ENCODE measurements at places on chromosomes 11 and 22.

GRCh38 chr11:57306940-57307565 is 17.7 kb downstream of the TNKS1BP1 start:
- DNase-seq, result no peak

- peak; percentile 42 for DNase-seq
Measured at GRCh38 chr11:7514099-7514591, 346 bp downstream of the PPFIBP2 start.

DNA sequence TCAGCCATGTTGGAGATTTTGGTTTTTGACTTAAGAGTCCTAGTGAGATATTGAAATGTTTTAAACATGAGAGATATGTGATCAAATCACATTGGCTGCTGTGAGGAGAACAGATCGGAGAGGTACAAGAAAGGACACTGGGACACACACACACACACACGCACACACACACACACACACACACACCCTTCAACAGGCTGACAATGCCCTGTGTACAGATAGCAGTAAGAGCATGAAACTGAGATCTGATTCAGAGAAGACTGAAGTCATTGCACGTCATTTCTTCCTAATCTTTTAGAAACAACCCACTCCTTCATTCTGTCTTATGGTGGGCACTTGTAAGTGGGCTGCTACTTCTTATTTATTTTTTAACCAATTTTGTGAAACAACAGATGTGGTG is 200.5 kb upstream of the E2F8 start:
- DNase-seq, result no peak

DNA sequence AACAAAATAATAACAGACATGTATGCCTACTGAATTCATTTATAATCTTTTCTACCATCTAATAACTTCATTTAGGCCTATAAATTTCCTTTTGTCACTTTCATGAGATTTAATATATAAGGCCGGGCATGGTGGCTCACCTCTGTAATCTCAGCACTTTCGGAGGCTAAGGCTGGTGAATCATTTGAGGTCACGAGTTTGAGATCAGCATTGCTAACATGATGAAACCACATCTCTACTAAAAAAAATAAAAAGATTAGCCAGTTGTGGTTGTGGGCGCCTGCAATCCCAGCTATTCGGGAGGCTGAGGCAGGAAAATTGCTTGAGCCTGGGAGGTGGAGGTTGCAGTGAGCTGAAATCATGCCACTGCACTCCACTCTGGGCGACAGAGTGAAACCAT is 14.2 kb upstream of the NTM start:
- DNase-seq, result no peak

GRCh38 chr11:128214263-128214662 is 373.1 kb downstream of the ETS1 start:
- DNase-seq, result no peak

GRCh38 chr11:10382518-10382917 is 72.5 kb upstream of the AMPD3 start:
- peak; percentile 20 for DNase-seq

DNA sequence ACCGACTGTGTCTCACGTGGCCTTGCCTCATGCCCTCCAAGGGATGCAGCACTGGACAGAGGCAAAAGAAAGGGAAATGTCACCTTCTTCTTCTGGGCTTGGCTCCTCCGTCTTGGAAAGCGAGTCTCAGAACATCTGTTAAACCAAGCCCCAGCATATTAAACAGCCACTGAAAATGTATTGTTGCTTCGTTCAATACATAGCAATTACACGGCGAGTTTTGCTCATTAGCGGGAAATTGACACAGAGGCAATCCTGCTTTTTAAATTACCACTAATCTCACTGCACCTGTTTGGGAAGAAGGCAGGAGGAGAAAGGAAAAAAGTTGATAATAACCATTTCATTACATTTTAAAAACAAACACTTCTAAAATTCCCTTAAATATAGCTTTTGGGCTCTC is 72.1 kb downstream of the SEZ6L start:
- no peak for DNase-seq

GRCh38 chr11:83836883-83837654 is 550.9 kb upstream of the CCDC90B start:
- peak; percentile 76 for DNase-seq

DNA sequence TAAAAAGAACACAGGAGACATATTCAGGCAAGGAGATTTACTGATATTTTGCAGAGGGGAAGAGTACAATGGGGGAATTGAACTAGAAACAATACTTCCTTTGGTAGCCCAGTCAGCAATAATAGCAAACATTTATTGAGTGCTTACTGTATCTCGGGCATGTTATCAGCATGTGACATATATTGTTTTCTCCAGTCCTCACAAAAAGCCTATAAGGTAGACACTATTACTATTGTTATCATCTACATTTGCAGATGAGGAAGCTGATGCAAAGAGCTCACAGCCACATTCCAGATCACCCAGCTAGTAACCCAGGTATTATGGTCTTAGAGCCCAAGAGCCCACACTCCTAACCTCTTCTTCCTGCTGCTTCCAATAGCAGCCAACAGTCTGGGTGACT is 27.9 kb downstream of the NAV2 start:
- DNase-seq, result no peak

GRCh38 chr11:36280531-36280930 is 8.7 kb downstream of the COMMD9 start:
- DNase-seq, result no peak

GRCh38 chr11:10454878-10455631 is at the start of gene AMPD3:
AMPD3 (plus strand) TSS chr11:10455264; CDS start chr11:10461520, 6,256 bp downstream.
- no peak for DNase-seq

- DNase-seq, result no peak
Measured at GRCh38 chr11:118057251-118058145, 19.4 kb upstream of the TMPRSS4 start.

GRCh38 chr11:46733234-46733633 is 14.2 kb downstream of the F2 start:
- no peak for DNase-seq

DNA sequence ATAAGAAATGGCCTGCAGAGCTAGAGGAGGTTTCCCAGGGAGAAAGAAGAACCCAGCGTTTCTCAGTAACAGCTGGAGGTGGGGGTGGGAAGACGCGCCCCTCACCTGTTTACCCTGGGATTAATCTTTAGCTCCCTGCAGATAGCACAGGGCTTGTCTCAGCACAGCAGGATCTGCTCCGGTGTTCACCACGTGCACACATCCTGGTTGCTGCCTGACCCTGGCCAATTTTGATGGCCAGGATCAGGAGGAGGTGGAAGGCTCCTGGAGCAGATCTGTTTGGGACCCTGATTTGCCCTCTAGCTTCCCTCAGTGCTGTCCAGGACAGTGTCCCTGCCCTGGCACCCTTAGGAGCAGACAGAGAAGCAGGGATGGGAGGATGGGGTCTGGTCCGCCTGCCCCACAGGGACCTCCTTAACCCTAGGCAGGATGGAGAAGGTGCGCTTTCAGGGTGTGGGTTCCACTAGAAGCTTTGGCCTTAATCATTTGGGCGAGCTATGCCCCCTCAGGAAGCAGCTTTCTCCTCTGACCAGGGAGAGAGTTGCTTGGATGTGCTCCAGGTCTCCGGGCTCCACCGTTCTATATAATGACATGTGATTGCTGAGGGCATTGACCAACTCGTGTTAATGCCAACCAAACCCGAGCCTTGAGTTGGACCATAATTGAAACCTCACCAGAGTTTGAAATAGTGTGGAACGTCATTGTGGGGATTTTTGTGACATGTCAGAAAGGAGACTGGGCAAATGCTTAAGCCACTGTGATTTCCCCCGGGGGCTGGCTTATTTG is 19.3 kb downstream of the UPB1 start:
- DNase-seq, result no peak

DNA sequence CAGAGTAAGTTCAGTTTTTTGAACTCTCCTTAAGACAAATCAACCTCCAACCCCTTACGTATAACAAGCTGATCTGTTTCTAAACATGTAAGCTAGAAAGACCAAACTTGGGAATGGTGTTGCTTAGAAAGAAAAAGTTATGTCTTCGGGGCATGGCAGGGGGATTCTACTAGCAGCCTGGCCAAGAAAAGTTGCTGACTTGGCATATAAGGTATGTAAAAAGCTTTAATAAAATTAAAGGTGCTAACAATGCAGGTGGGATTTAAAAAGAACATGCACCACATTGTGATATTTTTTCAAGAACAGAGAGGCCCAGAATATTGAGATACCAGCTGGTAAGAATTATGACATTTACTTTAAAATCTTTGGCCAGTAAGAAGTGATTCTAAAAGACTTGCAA is 411.4 kb upstream of the CCDC90B start:
- no peak for DNase-seq

GRCh38 chr11:36577859-36578258 is 10.1 kb downstream of the RAG1 start:
- peak; percentile 70 for DNase-seq

DNA sequence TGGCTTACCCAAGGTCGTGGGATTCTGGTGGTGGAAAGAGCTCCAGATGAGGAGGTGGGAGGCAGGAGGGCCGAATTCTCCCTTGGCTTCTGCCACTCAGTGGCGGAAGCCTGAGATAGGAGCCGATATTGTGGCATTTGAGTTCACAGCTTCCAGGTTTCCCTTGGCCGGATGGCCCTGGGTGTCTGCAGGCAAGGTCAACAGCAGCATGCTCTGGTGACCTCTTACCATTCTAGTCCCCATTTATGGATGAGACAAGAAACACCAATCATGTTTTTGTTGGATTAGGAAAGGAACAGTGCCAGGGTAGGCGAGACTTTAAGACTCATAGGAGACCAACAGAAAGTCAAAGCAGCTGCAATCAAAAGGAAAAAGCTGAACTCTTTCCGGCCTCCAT is 89.7 kb downstream of the GRAMD1B start:
- no peak for DNase-seq

GRCh38 chr11:18374956-18375355 is 19.4 kb upstream of the LDHA start:
- no peak for DNase-seq

- DNase-seq, result no peak
Measured at GRCh38 chr22:20523086-20523983, 15.9 kb downstream of the MED15 start.

DNA sequence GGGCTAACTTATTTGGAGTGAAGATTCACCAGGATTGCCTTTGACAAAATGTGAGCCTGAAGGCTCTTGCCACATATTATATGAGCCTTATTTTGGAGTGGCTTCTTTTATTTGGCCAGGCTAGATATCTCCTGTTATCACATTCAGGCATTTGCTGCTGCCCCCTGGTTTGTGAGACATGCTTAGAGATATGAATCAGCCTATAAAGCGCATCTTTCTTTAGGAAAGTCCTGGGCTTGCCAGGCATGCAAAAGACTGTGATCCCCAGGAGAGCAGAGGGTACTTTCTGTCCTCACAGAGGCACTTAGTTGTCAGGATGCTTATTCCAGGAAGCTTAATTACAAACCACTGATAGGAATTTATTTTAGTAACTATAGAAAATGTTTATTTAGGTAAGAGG is 333.3 kb downstream of the FAT3 start:
- no peak for DNase-seq

DNA sequence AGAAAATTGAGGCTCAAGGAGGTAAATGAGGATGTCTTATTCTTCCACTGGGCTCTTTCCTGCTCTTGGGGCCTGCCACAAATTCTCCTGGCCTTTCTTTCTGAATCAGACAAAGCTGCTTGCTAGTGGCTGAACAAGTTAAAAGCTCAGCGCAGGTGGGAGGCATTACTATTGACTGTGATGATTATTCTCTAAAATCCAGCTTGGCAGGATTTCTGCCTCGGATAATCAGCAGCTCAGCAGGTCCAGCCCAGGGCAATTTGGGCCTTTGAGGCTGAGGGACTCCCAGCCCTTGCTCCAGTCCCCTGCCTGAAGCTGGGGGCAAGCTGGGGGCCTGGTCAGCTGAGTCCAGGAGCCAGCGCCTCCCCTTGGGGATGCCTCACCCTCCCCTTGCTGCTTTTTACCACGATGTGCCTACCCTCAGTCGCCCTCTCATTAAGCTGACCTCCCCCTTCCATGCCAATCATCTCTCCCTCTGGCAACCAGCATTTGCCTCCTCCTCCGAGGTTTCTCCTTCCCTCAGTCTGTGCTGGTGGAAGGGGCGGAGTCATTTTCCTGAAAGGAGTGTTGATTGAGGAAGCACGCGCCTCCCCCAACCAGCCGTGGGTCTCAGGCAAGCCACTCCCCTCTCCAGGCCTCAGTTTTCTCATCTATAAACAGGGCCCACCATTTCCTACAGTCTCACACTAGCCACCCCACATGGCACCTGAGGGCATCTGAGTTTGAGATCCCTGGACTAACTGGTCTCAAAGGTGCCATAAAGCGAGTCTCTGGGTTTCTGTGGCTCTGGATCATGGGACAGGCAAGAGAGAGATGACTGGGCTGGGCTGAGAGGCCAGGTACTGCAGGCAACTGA is 60.6 kb upstream of the PRDM11 start:
- no peak for DNase-seq

GRCh38 chr11:19820100-19820499 is 107.5 kb downstream of the NAV2 start:
- no peak for DNase-seq

- DNase-seq, result no peak
Measured at GRCh38 chr11:104637662-104638170, 260.5 kb downstream of the CASP12 start.

- no peak for DNase-seq
Measured at GRCh38 chr11:16027621-16028020, 328.7 kb downstream of the SOX6 start.

GRCh38 chr11:106514706-106515105 is 437.2 kb downstream of the AASDHPPT start:
- no peak for DNase-seq

DNA sequence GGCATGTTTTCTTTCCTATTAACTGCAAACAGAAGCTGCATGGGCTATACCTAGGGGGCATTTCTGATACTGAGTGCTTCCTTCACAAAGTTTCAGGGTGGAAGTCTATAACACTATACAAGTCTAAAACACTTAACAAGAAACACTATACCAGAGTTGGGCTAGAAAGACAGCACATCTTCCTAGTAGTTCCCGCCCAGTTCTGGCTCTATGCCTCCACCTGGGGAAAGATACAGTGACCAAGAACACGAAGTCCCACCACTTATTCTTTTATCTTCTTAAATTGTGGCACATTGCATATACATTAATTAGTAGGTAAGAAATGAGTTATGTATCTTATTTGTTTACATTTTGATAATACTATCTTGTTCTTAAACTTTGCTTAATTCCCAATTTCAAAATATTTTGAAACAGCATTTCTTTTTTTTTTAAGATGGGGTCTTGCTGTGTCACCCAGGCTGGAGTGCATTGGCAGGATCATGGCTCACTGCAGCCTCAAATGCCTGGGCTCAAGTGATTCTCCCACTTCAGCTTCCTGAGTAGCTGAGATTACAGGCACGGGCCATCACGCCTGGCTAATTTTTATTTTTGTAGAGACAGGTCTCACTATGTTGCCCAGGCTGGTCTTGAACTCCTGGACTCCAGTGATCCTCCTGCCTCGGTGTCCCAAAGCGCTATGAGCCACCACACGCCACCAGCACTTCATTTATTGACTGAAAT is 18.2 kb upstream of the NDUFC2 start:
- DNase-seq, result no peak
